Activated CD4-positive, alpha-beta T cell treated with anti-CD3 and anti-CD28 coated beads, Interleukin-2, Interleukin-4, amounts not matched to agents 100 ng/mL and 50 ng/mL, durations not matched to agents 16 hours and 8 hours (primary cell): ENCODE measurements at places on chromosomes 5 and 9.
A peak's percentile ranks its signal among the peaks of the same experiment; 100 is the strongest.

GRCh38 chr9:24189986-24190385, 355.7 kb downstream of the IZUMO3 start:
- no peak for DNase-seq

DNA sequence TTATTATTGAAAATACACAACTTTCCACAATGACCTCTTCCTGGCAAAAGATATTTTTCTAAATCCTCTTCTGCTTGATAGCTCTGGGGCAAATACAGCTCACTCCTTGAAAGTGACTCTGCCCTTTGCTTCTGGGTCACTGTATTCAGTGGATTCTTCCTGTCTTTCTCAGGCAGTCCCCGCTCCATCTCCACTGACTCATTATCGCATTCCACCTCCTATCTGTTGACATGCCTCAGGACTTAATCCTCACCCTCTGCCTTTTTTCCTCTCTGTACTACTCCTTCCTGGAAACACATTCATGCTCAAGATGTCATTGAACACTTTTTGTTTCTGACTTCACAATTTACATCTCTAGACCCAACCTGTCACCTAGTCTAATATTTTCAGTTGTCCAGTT, 8.4 kb upstream of the RGS7BP start:
- DNase-seq: no peak

GRCh38 chr5:35755966-35756365, 100.7 kb upstream of the IL7R start:
- DNase-seq: no peak

DNA sequence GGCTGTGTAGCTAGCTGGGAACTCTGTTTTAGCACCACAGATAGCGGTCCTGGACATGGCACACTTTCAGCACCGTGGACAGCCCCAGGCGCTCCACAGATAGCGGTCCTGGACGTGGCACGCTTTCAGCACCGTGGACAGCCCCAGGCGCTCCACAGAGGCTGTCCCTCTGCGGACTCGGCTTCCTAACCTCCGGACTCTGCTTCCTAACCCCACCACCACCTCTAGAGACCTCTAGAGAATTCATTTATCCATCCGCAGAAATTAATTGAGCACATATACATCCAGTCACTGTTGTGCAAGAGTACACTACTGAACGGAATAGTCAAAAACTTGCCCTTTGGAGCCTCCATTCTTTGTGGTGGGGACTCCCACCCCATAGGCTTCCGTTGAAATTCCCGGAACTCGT, 27.4 kb downstream of the UNC5A start:
- peak; percentile 67 for DNase-seq

DNA sequence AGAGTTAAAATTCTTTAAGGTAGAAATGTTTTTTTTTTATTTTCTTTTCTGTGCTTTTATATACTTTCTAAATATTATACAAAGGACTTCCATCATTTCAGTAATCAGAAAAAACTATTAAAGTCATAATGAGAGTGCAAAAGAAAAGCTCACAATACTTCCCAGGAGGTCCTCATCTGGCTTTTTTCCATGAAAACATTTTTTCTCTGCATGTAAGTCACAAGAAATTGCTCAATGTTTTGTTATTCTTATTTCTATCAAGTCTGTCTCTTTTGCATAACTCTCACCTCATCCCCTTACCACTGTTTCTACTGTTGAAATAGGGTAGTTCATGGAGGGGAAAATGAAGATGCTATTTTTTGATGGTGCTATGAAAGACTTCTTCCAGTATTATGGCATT, 375.0 kb downstream of the TMEM232 start:
- no peak for DNase-seq

DNA sequence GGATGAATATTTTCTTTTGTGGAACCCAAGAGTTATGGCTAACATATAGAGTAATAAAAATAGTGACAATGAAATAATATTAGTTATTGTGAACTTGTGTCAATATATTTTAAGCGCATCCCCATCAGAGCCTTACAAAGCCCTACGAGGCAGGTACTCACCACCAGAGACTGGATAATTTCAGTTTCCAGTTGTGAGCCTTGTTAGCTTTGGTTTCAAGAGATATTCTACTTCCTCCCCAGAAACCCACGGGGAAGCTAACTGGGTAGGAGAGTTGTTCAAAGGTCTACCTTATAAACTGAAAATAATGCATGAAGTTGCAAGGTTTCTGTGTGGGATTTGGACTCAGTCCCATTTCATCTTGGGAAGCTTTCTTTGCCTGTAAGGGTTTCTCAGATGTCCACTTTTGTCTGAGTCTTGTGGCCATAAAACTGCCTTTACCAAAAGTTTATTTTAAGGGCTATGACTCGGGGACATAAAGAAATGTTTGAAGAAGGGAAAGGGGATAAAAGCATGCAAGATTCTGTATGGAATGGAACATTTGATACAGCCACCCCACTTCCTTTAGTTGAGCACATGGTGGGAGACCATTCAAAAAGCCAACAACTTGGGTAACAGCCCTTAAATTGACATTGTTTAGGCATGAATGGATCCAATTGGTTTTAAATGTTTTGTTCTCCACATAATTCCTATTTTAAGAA, 57.4 kb upstream of the ANKRD55 start:
- DNase-seq: no peak
